ENCODE measurements at places on chromosomes 7 and 10.

GRCh38 chr10:101601541-101601940 is 13.4 kb downstream of the DPCD start:
- no peak for DNase-seq
- H3K36me3 ChIP-seq: peaks cover 10% of the 10 kb centered on the region
- H3K27ac ChIP-seq: no peak overlapping the region
- H3K27me3 ChIP-seq: no peaks in the 10 kb centered on the region

DNA sequence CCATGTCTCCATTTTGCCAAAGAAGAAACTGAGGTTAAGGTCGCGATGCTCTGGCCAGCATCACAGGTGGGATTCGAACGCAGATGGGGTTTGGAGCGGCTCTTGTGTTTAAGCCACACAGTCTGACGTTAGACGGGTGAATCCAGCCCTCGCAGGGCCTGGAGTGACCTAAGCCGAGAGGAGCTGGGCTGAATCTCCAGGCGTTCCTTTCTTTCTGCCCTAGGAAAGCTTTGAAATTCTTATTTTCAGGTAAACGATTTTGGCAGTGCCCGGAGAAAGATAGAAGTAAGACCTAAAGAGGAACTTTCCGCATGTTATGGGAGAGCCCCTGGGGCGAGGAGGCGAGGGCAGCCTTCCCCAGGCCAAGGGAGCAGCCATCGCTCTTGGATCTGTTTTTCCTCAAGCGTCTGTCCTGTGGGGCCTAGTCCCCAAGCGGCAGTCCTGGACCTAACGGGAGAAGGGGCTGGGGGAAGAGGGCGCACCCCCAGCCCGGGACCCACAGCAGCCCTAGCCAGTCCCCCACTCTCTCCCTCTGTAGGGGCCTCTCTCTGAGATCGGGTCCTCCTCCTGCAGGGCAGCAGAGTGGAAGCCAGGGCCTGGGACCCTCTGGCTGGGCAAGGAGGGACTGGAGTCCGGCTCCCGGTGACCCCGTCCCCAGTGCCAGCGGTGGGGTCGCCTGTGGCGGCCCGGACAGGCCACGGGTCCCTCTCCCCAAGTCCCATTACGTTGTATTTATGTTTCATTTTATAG is 8.9 kb upstream of the LBX1 start:
- H3K27me3 ChIP-seq: peaks cover 90% of the 10 kb centered on the region
- H3K4me1 ChIP-seq: peaks cover 3% of the 10 kb centered on the region
- H3K27ac ChIP-seq: no peak overlapping the region
- no peak for DNase-seq
- H3K4me3 ChIP-seq: no peak overlapping the region
- no peaks in the 10 kb centered on the region for H3K36me3 ChIP-seq

- H3K27ac ChIP-seq: no peak overlapping the region
- peaks cover 14% of the 10 kb centered on the region for H3K4me1 ChIP-seq
- no peak for DNase-seq
- no peak overlapping the region for H3K4me3 ChIP-seq
- H3K36me3 ChIP-seq: peaks cover 13% of the 10 kb centered on the region
Observed at GRCh38 chr7:127581716-127582115, 3.7 kb downstream of the GCC1 start.

DNA sequence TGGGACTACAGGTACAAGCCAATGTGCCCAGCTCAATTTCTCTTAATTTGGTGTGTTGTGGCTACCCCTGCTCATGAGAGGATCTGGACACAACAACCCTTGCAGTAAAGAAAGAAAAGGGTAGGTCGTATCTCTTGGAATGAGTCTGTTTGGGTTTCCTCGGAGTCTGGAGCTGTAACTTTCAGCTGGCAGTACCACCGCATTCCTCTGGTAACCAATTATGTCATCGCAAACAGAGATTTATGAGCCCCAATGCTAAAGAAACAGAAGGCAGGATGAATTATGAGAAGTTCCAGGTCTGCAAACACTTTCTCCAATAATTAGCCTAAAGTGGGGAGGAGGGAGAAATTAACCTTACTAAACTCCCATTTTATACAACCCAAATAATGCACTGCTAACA is 186.6 kb upstream of the NRP1 start:
- H3K27me3 ChIP-seq: peaks cover 5% of the 10 kb centered on the region
- no peak overlapping the region for H3K4me3 ChIP-seq
- H3K4me1 ChIP-seq: peaks cover 8% of the 10 kb centered on the region
- H3K27ac ChIP-seq: no peak overlapping the region
- H3K36me3 ChIP-seq: no peaks in the 10 kb centered on the region

DNA sequence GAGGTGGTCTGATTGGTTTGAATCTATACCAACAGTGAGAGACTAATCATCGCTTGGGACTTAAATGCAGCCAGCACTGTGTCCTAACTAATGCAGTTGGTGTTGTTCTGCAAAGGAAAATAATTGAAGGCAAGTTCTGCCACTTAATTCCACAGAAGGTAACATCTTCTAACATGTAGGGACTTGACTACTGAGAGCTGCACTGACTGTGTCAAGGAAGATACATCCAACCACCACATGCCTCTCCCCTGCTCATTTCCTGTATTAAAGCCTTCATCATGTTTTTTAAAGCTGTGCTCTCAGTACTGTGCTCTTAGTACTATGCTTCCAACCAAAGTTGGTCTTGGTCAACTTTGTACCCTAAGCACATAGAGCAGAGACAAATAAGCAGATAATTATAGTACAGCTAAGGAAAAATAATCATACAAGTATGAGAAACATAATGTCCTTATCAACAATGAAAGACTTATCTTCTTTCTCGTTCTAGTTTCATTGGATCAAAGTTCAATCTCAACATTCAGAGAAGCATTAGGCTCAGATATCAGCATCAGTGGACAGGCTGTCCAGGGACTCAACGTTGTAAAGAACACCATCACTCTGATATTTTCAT is 2.8 kb upstream of the CYP3A4 start:
- H3K4me1 ChIP-seq: no peaks in the 10 kb centered on the region
- DNase-seq: no peak
- peaks cover 15% of the 10 kb centered on the region for H3K27me3 ChIP-seq
- no peaks in the 10 kb centered on the region for H3K36me3 ChIP-seq
- H3K4me3 ChIP-seq: no peak overlapping the region
- no peak overlapping the region for H3K27ac ChIP-seq

All from progenitor cell of endocrine pancreas (in vitro differentiated cells).